Nephron progenitor cell (in vitro differentiated cells): ENCODE measurements at places on chromosomes 5 and 9.
A peak's percentile ranks its signal among the peaks of the same experiment; 100 is the strongest.

DNA sequence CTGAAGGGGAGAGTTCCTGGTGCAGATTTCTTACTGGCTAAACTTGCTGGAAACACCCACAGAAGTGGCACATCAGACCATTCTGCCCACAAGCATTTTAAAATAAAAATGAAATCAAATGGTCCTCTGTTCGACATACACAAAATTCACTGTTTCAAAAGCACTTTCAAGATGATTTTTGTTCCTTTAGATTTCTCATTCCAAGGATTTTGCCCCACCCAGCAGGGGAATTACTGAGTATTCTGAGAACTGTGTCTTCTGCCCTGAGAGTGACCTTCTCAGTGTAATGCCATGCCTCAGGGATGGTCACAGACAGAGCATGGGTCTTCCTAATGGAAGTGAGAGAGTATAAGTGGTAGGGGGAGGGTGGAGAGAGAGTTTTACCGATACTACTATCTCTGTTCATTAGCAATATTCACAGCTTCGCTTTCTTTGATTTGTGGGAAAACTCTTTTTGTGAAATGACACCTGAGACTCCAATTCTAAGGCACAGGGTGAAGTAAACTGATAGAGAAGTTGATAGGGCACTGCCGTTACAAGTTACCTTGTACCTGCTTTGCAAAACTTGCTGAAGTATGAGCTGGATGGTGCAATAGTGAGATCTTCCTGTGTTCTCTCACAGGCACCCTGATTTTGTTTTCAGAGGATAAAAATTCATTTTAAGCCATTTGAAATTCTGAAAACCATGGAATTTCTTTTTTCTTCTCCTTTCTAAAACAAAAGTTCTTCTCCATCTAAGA is 95.8 kb upstream of the CD180 start:
- H3K27me3 ChIP-seq: peaks cover 4% of the 10 kb centered on the region
- no peak for DNase-seq
- no peaks in the 10 kb centered on the region for H3K36me3 ChIP-seq
- no peak overlapping the region for H3K4me3 ChIP-seq

DNA sequence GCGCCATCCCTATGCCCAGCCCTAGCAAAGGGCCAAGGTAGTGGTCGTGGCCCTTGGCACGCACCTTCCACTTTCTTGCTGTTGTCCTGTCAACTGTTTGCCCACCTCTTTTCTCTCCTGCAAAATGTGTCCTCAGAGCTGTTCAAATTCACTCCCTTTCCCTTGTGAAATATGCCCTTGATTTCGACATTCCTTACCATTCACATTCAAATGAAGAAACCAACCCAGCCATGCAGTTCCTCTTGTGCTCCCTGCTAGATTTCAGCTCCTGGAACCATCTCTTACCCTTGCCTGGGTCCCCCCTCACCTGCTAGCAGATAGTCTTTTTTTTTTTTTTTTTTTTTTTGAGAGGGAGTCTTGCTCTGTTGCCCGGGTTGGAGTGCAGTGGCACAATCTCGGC is 19.6 kb upstream of the HRH2 start:
- no peaks in the 10 kb centered on the region for H3K36me3 ChIP-seq
- peaks cover 11% of the 10 kb centered on the region for H3K27me3 ChIP-seq
- no peak overlapping the region for H3K27ac ChIP-seq
- no peak for DNase-seq

DNA sequence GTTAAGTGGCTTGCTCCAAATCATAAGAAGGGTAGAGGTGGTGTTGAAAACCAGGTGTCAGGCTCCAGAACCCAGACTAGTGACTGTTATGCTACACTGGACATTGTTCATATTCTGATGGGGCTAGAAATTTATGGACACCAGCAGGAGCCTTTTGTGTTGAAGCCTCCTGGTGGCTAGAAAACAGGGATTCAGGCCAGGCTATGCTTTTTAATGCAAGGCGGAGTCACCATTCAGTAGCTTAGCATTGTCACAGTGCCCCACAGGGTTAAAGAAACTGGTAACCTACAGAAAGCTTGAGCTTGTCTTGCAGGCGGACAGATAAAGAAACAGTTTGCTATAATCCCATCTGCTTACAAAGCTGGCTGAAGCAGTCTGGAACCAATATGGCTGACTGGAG is 23.0 kb upstream of the GOLM1 start:
- DNase-seq: no peak
- H3K4me3 ChIP-seq: no peak overlapping the region
- no peak overlapping the region for H3K27ac ChIP-seq
- H3K27me3 ChIP-seq: peaks cover 4% of the 10 kb centered on the region
- no peaks in the 10 kb centered on the region for H3K36me3 ChIP-seq
- H3K4me1 ChIP-seq: peaks cover 21% of the 10 kb centered on the region

DNA sequence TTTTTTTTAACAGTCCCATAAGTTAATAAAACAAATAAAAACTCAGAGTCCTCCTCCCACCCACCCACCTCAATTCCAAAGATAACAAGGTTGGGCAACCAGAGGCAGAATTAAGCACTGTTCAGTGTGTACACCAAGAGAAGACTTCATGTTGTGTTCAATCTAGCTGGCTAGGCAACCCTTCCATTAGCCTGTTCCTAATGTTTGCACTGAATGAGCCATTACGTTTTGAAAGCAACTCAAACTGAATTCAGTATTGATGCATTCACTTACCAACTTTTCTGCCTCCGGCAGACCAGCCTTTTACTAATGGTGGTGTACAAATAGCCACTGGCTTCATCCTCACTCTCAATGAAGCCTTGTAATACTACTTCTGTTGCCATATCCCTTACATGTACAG is 47.5 kb downstream of the PBX3 start:
- no peaks in the 10 kb centered on the region for H3K27me3 ChIP-seq
- no peak for DNase-seq

GRCh38 chr5:135458921-135459331 is 6.8 kb upstream of the TIFAB start:
- H3K36me3 ChIP-seq: no peaks in the 10 kb centered on the region
- no peak overlapping the region for H3K4me3 ChIP-seq
- DNase-seq: no peak
- H3K27ac ChIP-seq: no peak overlapping the region
- peaks cover 9% of the 10 kb centered on the region for H3K4me1 ChIP-seq

- no peak overlapping the region for H3K27ac ChIP-seq
- H3K36me3 ChIP-seq: no peaks in the 10 kb centered on the region
- H3K27me3 ChIP-seq: peaks cover 9% of the 10 kb centered on the region
- peaks cover 55% of the 10 kb centered on the region for H3K4me1 ChIP-seq
- no peak for DNase-seq
Observed at GRCh38 chr9:121609822-121610637, 41.4 kb upstream of the DAB2IP start.

DNA sequence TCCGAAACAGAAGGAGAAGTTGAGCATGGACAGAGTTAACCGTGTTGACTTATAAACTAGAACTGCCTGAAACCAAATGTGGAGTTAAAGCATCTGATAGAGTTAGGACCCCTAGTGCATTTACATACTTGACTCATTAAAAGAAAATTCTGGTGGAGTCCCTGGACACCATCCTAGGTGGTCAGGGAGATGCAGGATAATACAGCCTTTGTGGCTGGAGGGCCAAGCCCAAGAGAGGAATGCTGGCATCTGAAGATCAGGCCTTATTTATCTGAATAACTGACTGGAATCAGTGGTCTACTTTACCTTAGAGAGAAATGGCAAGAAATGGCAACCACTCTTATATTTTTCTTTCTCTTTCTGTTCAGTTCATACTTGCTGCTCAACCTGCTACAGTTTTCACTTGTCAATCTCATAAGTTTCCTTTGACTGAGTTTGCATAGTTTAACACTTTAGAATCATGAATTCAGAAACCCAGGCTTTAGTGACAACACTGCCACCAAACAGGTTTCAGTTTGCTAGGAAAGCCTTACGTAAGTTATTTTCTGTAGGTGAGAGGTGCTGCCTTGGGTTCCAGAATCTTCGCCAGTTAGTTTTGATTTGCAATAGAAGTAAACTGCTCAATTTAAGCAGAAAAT is 10.2 kb downstream of the CMYA5 start:
- H3K27me3 ChIP-seq: peaks cover 7% of the 10 kb centered on the region
- peaks cover 25% of the 10 kb centered on the region for H3K4me1 ChIP-seq
- H3K27ac ChIP-seq: peak overlapping the region; percentile 36

DNA sequence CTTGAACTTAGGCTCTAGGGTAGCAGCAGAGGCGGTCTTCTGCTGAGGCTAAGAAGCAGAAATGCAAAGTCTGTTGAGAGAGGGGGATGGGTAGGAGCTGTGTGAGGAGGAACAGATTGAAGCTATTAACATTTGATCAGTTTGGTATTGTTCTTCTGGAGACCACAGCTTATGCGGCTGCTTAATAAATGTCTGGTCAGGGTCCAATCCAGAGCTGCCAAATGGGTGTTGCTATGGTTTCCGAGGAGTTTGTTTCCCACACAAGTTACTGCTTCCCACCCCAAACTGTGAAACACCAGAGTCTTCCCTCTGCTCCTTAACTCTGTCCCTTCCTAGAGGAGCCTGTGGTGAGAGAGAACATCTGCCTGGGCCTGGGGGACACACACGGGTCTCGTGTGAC is 142.2 kb upstream of the KLF4 start:
- no peak overlapping the region for H3K4me3 ChIP-seq
- DNase-seq: no peak
- no peaks in the 10 kb centered on the region for H3K36me3 ChIP-seq

GRCh38 chr5:57176350-57176857 is 2.5 kb downstream of the GPBP1 start:
- peaks cover 49% of the 10 kb centered on the region for H3K36me3 ChIP-seq
- H3K4me1 ChIP-seq: peaks cover 56% of the 10 kb centered on the region
- no peaks in the 10 kb centered on the region for H3K27me3 ChIP-seq
- H3K4me3 ChIP-seq: peak overlapping the region; percentile 93

DNA sequence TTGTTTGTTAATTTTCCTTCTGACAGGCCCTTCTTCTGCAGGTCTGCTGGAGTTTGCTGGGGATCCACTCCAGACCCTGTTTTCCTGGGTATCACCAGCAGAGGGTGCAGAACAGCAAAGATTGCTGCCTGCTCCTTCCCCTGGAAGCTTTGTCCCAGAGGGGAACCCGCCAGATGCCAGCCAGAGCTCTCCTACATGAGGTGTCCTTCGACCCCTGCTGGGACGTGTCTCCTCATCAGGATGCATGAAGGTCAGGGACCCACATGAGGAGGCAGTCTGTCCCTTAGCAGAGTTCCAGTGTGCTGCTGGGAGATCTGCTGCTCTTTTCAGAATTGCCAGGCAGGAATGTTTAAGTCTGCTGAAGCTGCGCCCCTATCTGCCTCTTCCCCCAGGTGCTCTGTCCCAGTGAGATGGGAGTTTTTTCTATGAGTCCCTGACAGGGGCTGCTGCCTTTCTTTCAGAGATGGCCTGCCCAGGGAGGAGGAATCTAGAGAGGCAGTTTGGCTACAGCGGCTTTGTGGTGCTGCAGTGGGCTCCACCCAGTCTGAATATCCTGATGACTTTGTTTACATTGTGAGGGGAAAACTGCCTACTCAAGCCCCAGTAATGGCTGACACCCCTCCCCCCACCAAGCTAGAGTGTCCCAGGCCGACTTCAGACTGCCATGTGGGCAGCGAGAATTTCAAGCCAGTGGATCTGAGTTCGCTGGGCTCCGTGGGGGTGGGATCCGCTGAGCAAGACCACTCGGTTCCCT is 772.0 kb upstream of the FAM174A start:
- H3K27ac ChIP-seq: peak overlapping the region; percentile 57
- H3K4me3 ChIP-seq: no peak overlapping the region
- no peaks in the 10 kb centered on the region for H3K27me3 ChIP-seq
- DNase-seq: no peak

- H3K4me1 ChIP-seq: no peaks in the 10 kb centered on the region
- no peak for DNase-seq
- no peak overlapping the region for H3K4me3 ChIP-seq
- H3K36me3 ChIP-seq: no peaks in the 10 kb centered on the region
Observed at GRCh38 chr5:163943546-163943945, 438.1 kb downstream of the MAT2B start.

DNA sequence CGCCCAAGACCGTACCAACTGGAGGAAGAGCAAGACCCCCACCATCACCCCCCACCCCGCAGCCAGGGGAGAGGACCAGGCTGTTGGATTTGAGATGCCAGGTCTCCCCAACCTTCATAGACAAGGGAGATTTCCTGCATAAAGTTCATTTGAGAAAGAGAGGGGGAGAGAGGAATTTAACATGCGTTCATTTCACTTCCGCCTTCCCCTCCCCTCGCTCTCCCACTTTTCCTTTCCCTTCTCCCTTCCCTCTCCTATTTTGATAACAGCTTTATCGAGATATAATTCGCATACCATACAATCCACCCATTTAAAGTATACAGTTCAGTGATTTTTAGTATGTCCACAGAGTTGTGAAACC is 4.2 kb upstream of the NKX2-5 start:
- H3K27me3 ChIP-seq: peaks cover 100% of the 10 kb centered on the region
- H3K27ac ChIP-seq: no peak overlapping the region
- peak overlapping the region; percentile 64 for H3K4me3 ChIP-seq

DNA sequence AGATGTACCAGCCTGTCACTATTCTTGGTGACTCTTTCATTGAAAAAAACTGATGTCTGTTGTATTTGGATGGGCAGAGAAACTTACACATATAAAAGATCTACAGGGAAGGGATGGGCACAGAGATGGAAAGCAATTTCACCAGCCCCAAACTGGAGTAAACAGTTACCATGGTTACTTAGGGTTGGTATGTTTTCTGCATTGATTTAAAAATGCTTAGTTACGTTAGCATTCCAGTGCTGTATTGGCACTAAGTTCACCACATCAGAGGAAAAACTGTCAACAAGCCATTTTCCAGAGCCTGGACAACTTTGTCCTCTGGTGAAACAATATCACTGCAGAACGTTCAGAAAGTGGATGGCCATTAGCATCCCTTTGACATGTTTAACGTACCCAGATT is 28.0 kb downstream of the MARCHF3 start:
- no peak for DNase-seq
- no peak overlapping the region for H3K4me3 ChIP-seq
- H3K4me1 ChIP-seq: peaks cover 11% of the 10 kb centered on the region
- H3K27me3 ChIP-seq: peaks cover 3% of the 10 kb centered on the region
- H3K27ac ChIP-seq: no peak overlapping the region

GRCh38 chr9:88268886-88269285 is 119.4 kb upstream of the SPIN1 start:
- DNase-seq: no peak
- H3K4me3 ChIP-seq: no peak overlapping the region
- H3K27me3 ChIP-seq: peaks cover 5% of the 10 kb centered on the region
- H3K36me3 ChIP-seq: no peaks in the 10 kb centered on the region
- H3K27ac ChIP-seq: no peak overlapping the region

DNA sequence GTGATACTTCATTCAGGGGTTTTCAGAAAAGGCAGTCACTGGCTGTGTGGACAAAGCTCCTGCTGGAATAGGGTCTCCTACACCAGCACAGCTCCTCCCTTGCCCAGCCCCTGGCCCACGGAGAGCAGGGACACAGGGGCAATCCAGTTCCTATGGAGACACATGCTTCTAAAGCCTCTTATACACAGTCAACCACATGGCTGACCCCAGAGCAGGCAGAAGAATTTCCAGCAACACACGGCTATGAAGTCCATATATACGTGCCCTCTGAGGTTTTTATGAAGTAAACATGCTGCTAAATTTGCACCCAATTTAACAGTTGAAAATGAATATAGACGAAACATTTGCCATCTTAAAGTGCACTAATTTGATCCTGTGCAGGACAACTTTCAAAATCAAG is 19.4 kb downstream of the PSMB7 start:
- no peak for DNase-seq
- no peak overlapping the region for H3K27ac ChIP-seq

GRCh38 chr5:143139585-143139984 is 263.9 kb downstream of the NR3C1 start:
- peaks cover 16% of the 10 kb centered on the region for H3K4me1 ChIP-seq
- no peak for DNase-seq
- H3K27ac ChIP-seq: no peak overlapping the region
- no peaks in the 10 kb centered on the region for H3K36me3 ChIP-seq
- no peaks in the 10 kb centered on the region for H3K27me3 ChIP-seq
